HFFc6 (cell line): ENCODE measurements at places on chromosomes 2 and 18.

GRCh38 chr2:44100351-44100750 lies 68.3 kb upstream of the PPM1B start:
- DNase-seq, result peak; percentile 92

DNA sequence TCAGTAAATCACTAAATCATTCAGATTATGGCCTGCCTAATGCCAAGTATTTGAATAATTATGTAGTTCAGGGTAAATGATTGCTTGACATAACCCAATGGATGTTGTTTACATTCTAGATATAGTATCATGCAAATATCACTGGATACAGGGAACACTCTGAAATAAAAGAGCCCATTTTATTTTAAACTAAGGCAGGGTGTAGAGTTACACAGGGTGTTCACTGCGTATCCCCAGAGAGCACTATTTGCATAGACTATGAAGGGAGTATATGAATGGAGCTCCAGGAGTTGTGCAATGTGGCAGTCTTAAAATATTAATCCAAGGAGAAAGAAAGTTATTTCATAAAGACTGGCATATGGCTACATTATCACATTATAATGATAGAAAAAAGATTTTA lies 701.1 kb upstream of the KLHL29 start:
- DNase-seq, result no peak

- DNase-seq, result no peak
These were observed 103.3 kb upstream of the GATA6 start for GRCh38 chr18:22066083-22066485.

DNA sequence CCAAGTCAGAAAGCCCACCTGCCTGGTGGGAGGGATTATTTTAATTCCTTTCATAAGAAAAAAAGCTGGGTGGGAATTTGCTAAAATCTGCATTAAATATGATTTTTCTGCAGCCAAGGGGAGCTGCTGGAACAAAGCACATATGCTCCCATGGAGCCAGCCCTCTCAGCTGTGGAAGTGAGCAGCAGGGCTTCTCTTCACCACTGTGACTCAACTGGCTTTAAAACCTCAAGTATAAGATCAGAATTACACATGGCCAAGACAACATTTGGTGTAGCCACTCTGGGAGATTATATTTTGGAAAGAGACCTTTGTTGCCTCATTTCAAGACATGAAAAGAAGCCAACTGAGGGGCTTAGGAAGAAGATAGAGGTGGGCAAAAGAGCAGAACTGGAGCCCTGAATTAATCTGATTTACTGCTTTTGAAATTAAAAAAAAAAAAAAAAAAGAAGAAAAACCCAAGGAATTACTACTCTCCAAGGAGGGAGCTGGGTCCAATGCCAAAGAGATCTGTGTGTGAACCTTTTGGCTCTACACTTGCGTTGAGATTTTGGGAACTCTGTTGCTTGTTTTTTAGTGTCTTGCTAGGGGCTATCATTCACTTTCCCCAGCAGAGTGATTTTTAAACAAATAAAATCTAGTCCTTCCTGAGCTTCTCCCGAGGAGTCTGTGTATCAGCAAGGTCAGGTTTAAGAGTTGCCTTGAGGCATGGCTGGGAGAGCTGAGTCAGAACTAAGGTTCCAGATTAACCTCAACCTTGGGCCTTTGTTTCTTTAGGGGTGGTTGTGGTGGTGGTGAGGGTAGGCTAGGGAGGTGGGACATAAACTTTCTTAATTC lies 6.0 kb downstream of the LHCGR start:
- DNase-seq, result no peak

- no peak for DNase-seq
These were observed 1.0 kb upstream of the RPRM start for GRCh38 chr2:153479573-153479972.

GRCh38 chr2:236980961-236981360 lies 104.7 kb upstream of the COPS8 start:
- DNase-seq, result no peak

DNA sequence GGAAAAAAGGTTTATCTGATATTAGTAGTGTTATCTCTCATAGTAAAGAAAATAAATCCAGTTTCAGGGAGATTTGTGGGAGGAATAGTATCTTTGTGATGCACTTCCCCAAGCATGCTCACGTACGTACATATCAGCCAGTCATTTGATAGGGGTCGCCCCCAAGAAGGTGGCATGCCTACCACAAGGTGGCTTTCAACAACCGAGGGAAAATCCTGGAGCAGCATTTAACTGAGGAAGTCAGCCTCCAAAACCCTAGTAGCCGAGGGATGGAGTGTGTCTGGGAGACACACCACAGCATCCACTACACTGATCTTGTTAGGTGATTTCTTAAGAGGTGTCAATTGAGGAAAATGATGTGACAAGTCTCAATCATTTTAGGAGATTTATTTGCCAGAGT lies 623.9 kb downstream of the NYAP2 start:
- DNase-seq, result no peak

DNA sequence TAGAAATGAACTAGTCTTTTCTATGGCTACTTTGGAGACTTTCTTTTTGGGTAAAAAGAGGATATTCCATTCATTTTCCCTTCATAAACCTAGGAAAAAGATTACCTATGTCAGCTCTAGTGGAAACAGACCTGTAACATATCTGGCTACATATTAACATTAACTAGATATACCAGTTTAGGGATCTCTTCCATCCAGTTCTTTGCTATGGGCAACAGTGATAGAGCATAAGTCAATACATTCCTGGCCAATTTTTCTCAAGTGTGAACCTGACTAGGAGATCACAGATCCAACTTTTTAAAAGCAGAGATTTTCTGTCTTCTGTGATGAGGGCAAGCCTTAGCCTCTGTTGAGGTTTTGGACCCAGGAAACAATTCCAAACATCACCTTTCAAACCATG lies 34.5 kb downstream of the PLEKHM3 start:
- no peak for DNase-seq

DNA sequence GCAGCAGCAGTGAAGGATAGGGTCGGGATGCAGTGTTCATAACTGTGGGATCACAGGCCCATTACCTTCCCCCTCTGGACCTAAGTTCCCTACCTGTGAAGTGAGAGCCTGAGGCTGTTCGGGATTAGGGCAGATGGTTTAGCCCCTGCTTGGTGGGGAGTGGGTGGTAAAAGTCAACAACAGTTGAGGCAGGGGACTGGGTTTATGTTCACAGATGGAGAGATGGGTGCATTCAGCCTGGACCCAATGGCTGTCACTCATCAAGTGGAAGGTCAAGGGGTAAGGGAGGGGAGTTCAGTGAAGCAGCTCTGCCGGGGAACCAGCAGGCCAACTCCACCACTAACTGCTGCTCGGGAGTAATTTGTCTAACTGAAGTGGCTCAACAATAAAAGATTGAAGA lies 180.4 kb downstream of the FAM210A start:
- no peak for DNase-seq

GRCh38 chr2:28463211-28463816 lies 32.5 kb upstream of the PLB1 start:
- DNase-seq, result no peak

GRCh38 chr2:238853218-238853617 lies 5.3 kb downstream of the TWIST2 start:
- no peak for DNase-seq

GRCh38 chr2:230267059-230267458 lies 41.5 kb downstream of the SP140 start:
- no peak for DNase-seq

- no peak for DNase-seq
These were observed 210.7 kb downstream of the ARL4C start for GRCh38 chr2:234286118-234286598.

GRCh38 chr2:241870081-241870541 lies 582 bp downstream of the RTP5 start:
- no peak for DNase-seq

- no peak for DNase-seq
These were observed 11.0 kb downstream of the AQP12A start for GRCh38 chr2:240702640-240703011.

- DNase-seq, result no peak
These were observed 122.6 kb downstream of the LRP1B start for GRCh38 chr2:142008135-142008744.

- DNase-seq, result no peak
These were observed 111.9 kb downstream of the DNAH7 start for GRCh38 chr2:195956725-195957124.

DNA sequence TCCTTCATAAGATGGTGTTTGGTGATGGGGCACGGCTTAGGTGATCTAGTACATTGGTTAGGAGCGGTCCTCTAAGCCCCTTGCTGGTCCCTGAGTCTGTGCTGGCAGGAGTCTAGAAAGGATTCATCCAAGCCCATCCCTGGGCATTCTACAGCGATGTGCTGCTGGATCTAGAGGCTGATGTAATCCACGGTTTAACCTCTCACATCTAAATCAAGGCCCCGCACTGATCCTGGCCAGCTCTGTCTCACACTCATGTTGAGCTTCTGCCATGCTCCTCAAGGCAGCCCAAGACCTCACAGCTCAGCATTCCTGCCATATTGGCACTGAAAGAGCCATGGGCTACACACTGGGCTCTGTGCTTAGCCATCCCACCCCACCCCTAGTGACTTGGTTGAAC lies 664.8 kb downstream of the STK39 start:
- no peak for DNase-seq

- DNase-seq, result no peak
These were observed 25.3 kb downstream of the PIEZO2 start for GRCh38 chr18:11124054-11124453.

- no peak for DNase-seq
These were observed 3.7 kb upstream of the CRYBA2 start for GRCh38 chr2:218996937-218997336.

GRCh38 chr2:241741016-241741415 lies 6.6 kb downstream of the D2HGDH start:
- no peak for DNase-seq

- no peak for DNase-seq
These were observed 519.9 kb downstream of the KCNJ3 start for GRCh38 chr2:155218292-155218924.

GRCh38 chr2:223868005-223868404 lies 30.6 kb upstream of the AP1S3 start:
- DNase-seq, result no peak

GRCh38 chr2:9251154-9252001 lies 44.8 kb downstream of the ASAP2 start:
- peak; percentile 84 for DNase-seq

GRCh38 chr2:168561991-168562390 lies 105.9 kb downstream of the CERS6 start:
- DNase-seq, result no peak

- DNase-seq, result no peak
These were observed 111.1 kb downstream of the PDCL3 start for GRCh38 chr2:100673691-100674485.

DNA sequence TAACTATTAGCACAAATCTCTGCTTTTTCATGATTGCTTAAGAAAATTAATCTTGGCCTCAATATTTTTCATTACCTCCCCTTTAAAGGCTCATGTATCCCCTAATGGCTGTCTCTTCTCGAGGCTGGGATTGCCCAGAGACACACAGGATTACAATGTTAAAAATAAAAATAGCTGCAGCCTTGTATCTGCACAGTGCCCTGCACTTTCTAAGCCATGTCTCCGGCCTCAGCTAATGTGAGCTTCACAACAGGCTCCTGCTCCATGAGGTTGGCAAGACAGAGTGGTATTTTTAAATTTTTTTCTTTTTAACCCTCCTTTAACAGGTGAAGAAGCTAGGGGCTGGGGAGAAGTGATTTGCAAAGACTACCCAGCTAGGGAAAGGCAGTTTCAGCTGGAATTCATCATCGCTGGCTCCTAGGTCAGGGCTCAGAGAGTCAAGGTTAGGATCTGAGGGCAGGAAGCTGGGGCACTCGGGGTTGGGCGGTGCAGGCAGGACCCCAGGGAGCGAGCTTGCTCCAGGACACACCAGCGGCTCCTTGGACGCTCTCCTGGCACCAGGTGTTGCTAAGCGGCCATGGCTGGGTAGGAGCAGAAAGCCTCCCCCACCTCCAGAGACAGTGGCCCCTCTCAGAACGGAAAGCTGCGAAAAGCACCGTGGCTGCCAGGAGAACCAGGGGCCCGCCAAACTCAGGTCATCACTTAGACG lies 135.6 kb downstream of the SMAD2 start:
- DNase-seq, result no peak

GRCh38 chr2:129984426-129984825 lies 5.0 kb downstream of the RAB6C start:
- DNase-seq, result no peak

DNA sequence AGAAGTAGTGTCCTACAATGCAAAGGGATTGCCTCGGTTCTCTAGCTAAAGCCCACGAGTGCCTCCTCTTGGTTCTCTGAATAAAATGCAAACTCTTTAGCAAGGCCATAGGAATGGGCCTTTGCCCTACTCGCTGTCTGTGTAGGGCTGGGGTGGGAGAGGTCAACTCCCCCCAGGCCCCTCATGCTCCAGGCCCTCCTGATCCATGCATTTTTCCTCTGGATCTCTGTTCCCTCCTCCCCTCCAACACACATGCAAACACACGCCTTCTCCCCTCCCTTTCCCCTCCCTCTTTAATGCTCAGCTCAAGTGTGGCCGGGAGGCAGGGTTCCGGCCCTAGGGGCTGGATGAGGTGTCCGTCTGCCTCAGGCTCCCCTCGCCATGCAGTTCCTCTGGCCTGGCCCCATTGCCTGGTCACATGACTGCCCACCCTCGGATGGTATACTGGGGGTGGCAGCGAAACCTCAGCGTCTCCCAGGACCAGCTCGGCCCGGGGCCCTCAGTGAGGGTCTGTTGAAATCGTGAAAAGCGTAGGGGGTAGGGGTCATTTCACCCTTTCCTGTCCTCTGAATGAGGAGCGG lies 14.9 kb upstream of the KLF11 start:
- DNase-seq, result no peak

DNA sequence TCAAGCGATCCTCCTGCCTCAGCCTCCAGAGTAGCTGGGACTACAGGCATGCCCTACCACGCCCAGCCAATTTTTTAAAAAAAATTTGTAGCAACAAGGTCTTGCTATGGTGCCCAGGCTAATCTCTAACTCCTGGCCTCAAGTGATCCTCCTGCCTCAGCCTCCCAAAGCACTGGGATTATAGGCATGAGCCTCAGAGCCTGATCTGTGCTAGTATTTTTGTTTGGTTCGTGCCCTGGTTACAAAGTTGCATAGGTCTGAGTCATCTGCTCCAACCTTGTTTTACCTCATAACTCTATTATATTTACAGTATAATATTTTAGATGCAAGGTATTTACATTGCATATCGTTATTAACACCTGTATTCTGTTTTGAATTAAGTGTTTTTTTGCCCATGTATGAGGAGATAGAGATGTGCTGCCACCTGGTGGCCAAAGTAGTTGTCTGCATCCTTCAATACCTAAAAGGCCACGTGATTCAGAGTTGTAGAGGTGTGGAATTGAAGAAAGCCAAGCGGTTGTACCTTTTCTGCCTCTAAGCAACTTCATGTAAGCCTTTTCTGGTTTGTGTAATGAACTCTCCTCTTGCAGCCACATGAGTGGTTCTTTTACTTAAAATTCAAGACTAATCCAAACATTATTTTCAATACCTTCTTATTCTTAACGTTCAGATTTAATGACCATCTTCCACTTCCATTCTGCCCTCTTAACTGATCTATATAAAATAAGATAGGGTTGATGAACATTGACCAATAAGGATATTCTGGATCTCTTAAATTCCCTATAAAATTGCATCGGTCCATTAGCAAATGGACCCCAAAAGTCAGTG lies 19.9 kb upstream of the CABYR start:
- DNase-seq, result peak; percentile 50

DNA sequence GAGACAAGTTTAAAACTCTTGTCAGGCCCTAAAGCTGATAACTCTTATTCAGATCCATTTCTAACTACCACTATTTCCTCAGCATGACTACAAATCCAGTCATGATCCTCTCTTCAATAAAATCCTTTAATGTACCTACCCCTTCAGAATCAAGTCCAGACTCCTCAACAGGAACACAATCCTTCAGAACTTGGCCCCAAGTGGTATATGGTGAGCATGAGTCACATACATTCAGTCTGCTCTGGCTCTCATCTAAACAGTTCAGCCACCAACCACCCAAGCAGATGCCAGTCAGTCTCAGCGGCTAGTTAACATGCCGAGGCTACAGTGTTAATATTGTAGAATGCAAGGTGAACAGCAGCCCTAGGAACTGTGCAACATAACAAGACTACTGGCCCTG lies 9.7 kb downstream of the LMAN2L start:
- peak; percentile 30 for DNase-seq
